ENCODE measurements at places on chromosomes 5 and 9.

DNA sequence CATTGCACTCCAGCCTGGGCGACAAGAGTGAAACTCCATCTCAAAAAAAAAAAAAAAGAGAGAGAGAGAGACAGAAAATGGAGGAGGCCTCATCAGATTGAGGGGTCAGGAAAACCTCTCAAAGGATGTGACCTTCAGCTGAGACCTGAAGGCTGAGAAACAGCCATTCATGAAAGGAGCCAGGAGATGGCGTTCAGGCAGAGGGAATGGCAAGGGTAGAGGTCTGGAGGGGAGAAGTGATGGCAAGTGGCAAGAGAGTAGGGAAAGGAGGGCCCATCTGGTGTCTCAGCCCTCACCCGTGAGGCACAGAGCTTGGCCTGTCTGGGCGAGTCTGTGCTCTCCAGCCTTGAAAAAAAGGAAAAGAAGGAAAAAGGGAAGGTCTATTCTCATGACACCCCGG is 17.0 kb downstream of the CAMK2A start:
- no peak for DNase-seq

GRCh38 chr5:66351813-66352212 is 207.7 kb downstream of the SREK1 start:
- DNase-seq: no peak

GRCh38 chr5:173916233-173916632 is 28.1 kb downstream of the CPEB4 start:
- no peak for DNase-seq

DNA sequence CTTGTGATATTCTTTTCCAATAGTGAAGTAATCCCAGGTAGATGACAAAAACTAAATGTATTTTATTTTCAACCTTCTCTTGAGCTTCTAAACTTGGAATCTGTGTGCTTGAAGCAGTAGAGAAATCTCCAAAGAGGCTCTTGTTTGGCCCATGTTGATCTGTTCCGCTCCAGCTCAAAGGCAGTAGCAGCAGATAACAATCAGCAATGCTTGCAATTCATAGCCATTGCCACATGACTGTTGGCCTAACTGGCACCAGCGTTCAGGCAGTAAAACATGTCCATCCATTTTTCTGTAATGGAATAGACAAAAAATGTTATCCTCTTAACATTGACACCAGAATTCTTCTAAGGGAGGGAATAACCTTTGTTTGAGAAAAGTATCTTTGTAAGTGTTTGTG is 270.7 kb upstream of the MSX2 start:
- no peak for DNase-seq

DNA sequence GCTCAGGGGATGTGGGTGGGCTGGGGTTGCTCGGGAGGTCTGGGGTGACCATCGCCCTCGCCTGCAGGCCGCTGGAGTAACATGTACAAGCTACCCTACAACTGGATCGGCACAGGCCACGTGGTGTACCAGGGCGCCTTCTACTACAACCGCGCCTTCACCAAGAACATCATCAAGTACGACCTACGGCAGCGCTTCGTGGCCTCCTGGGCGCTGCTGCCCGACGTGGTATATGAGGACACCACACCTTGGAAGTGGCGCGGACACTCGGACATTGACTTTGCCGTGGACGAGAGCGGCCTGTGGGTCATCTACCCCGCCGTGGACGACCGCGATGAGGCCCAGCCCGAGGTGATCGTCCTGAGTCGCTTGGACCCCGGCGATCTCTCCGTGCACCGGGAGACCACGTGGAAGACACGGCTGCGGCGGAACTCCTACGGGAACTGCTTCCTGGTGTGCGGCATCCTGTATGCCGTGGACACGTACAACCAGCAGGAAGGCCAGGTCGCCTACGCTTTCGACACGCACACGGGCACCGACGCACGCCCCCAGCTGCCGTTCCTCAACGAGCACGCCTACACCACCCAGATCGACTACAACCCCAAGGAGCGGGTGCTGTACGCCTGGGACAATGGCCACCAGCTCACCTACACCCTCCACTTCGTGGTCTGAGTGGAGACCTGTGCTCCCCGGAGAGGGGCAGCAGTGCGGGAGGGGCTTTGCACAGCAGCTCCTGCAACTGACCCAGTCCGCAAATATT is 33.0 kb downstream of the OLFML2A start:
- no peak for DNase-seq

DNA sequence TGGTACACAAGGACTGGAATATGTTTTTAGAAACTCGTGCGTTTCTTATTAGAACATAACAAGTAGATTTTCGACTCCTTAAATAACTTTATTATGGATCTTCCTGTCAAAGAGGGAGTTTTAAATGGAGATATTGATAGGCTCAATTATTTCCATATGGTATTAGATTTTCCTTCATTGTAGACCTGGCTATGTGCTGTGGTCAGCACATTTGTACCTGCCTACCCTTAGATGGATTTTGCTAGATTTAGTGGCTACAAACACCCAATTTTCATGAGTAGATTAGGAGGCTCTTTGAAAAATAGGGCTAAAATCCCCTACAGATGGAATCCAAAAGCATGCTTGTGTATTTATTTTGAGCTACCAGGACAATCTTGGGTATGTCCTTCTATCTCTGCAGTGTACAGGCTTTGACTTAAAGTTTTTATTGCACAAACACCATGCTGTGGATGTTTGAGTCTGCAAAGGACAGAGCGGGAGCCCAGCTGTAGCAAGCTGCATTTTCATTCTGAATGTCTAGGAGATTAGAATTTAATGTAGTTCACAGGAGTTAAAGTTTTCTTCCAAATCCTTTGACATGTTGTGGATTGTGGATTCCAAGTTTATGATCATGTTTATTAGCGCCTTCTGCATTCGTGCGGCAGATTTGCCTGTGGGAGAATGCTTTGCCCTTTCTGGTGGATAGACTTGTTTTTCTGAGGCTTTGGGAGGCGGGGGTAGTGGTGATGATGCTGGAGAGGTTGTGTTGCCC is 41.6 kb downstream of the GADD45G start:
- no peak for DNase-seq

GRCh38 chr5:113273948-113274347 is 160.8 kb downstream of the TSSK1B start:
- DNase-seq: no peak

- DNase-seq: no peak
These were observed 1.1 kb downstream of the TESK1 start for GRCh38 chr9:35606138-35606504.

DNA sequence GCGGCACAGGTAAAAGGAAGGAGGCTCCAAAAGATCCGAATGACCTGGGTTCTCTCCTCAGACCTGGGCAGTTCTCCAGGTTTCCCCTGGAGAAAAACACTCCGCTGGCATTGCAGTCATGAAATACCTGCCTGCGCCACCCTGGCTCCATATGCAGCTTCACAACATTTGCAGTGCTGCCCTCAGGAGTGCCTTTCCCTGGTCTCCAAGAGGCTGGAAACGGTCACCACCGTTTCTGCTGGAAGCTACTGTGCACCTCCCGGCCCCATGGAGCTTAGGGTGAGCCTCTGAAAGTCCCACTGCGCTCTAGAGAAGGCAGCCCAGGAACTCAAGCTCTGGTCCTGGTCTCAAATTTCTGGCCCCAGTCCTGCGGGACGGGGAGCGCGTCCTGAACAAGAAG is 670 bp downstream of the UGT3A1 start:
- no peak for DNase-seq

DNA sequence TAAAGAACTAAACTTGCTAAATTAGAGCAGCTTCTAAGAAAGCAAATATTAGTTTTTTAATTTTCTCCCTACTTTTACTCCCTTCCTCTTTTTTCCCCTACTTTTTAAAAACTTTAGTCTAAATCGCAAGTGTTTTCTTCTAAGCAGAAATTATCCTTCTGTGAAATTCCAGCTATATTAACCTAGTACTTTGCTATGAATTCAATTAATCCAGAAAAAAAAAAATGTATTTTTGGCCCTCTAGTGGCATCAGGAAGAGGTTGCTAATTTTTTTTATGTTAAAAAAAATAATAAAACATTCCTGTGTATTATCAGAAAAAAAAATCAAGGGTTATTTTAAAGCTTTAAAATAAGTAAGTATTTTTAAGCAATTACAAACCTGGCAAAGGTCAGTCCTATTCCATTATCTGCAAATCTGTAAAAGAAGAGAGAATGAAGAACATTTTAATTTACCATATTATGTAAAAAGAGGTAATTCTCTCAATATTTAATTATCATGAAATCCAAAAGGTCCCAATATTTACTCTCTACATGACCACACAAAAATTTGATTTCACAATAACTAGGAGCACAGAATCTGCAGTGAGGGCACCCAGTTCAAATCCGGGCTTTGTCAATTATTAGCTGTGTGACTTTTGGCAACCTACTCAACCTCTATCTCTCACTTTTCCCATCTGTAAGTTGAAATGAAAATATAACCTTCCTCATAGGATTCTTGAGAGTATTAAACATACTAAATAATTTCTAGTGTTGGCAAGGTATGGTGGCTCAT is 52.0 kb downstream of the CEMIP2 start:
- no peak for DNase-seq

DNA sequence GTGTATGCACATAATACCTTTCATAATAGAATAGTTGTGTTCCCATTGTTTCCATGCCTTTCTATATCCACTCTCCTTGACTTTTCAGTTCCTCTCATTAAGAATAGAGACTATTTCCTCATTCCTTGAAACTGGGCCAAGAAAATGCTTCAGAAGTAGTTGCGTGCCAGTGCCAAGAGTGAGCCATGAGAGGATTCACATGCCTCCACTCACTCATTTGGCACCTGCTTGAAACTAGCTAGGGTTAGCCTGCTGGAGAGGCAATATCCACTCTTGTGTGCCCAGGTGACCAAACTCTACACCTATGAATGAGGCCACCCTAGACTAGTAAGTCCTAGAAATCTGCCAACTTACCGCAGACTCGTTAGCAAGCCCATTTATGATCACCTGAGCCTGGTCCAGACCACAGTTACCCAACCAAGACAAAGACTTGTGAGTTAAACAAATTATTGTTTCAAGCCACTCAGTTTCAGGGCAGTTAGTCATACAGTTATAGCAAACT is 276.3 kb downstream of the EPB41L4A start:
- DNase-seq: no peak

DNA sequence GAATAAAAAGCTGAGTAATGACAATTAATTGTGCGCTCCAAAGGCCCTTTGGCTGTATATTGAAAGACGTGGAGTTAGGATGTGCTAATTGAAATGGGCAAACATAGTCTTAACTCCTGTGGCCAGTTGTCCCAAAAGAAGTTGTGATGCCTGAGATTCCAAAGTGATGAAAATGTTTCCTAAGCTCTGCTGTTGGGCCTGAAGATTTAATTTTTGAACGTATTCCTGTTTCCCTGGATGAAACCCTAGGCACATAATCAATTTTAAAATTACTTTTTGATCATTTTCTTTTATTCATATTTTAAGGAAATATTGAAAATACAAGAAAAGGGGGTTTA is 87.9 kb downstream of the PRDM6 start:
- DNase-seq: no peak

- no peak for DNase-seq
These were observed 261.9 kb upstream of the TRIM32 start for GRCh38 chr9:116425244-116425643.

DNA sequence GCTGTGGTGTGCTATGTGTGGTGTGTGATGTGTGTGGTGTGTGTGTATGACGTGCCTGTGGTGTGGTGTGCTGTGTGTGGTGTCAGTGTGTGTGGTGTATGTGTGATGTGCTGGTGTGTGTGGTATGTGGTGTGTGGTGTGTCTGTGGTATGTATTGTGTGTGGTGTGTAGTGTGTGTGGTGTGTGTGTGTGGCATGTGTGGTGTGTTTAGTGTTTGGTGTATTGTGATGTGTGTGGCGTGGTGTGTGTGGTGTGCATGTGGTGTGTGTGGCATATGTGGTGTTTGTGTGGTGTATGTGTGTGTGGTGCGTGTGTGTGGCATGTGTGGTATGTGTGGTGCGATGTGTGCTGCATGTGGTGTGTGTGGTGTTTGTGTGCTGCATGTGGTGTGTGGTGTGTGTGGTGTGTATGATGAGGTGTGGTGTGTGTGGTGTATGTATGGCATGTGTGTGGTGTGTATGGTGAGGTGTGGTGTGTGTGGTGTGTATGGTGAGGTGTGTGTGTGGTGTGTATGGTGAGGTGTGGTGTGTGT is 18.3 kb upstream of the RNU6ATAC start:
- DNase-seq: no peak

GRCh38 chr5:136279314-136279713 is 86.0 kb downstream of the TRPC7 start:
- DNase-seq: no peak

DNA sequence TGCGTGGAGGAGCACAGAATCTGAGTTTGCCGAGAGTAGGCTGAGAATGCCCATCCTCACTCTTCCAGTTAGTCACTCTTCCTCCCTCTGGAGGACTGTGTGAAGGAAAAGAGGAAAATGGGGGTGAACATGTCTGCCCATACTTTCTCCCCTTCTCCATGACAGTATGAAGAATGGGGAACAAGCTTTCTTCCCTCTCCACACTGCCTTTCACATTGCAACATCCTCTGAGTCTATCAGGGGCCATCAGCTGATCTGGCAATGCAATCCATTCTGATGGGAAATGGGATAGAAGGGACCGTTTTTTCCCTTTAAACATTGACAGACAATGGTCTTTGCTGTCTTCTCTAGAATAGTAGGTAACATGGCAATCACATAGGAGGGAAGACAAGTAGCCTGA is 56.8 kb downstream of the UGCG start:
- no peak for DNase-seq

DNA sequence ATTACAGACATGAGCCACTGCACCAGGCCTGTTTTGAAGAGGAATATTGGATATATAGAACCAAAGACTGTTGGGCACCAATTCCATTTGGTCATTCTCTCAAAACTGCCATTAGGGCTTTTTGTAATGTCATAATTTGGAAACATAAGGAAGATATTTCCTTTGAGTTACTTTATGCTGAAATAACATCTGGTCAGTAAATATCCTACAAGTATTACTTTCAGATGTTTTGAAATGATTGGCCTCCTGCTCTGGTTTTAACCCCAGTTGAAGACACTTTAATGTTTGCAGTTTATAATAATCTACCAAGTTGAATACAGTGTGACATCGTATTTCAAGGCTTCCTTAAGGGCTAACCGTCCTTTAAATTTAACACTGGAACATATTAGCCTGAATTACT is 33.6 kb downstream of the LRRTM2 start:
- no peak for DNase-seq

DNA sequence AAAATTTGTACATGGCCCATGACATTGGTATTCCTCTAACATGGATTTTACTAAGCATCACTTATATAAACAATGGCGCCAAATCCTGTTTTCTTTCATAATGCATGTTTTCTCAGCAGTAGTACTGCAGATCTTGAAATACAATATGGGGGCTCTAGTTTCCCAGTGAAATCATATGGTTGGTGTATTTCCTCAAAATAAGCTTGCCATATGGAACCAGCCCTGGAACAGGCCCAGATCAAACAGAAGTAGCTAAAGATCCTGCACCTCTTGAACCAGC is 163.9 kb downstream of the ZNF608 start:
- no peak for DNase-seq

GRCh38 chr9:16521868-16522411 is 348.5 kb downstream of the BNC2 start:
- DNase-seq: no peak

- no peak for DNase-seq
These were observed 118.1 kb downstream of the NUDT12 start for GRCh38 chr5:103444333-103445038.

GRCh38 chr5:128111818-128112448 is 28.4 kb downstream of the SLC12A2 start:
- no peak for DNase-seq

- no peak for DNase-seq
These were observed 166.9 kb downstream of the CDC42SE2 start for GRCh38 chr5:131430794-131431193.

GRCh38 chr9:104233366-104233765 is 139.3 kb downstream of the SMC2 start:
- DNase-seq: no peak
